ENCODE measurements at places on chromosomes 6 and 20. TPM values are rescaled to one million over a fixed set of nuclear protein-coding genes. Genes with fewer than 3 reads are reported as not detected.

Gene PDSS2
- 13.9 TPM for total RNA-seq

Gene RAET1L
- total RNA-seq, result not detected

Gene KCNK16
- not detected for total RNA-seq

Gene C6orf118
- total RNA-seq, result not detected

Gene RPS6KA2
- 4.0 TPM for total RNA-seq

Gene RHAG
- total RNA-seq, result not detected

Gene CGAS
- total RNA-seq, result 27.9 TPM

Gene SMIM13
- total RNA-seq, result 7.9 TPM

Gene KIF25
- total RNA-seq, result not detected

Gene DOK5
- total RNA-seq, result not detected

Gene EPPIN
- total RNA-seq, result not detected

Gene RGS17
- not detected for total RNA-seq

Gene C20orf202
- not detected for total RNA-seq

Gene NRSN1
- not detected for total RNA-seq

Gene PI3
- total RNA-seq, result not detected

Gene DTD1
- total RNA-seq, result 19.4 TPM
